ENCODE measurements at places on chromosomes 4 and X.

DNA sequence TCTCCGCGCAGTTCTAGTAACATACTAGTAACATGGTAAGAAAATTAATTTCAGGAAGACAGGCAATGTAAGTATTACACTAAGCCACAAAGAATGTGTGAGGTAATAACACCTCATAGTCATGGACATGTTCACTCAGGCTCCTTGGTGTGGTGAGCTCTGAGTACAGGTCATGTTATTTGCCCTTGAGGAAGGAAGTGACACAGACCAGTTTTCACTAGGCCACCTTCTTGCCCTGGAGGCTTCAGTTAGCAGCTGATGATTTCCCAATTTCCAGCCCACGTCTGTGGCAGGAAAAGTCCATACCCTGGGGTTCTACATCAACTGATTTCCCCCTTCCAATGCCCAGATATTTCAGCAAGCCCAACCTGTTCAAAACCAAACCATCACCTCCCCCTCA, 6.7 kb downstream of the APOO start:
- peak; percentile 84 for DNase-seq

DNA sequence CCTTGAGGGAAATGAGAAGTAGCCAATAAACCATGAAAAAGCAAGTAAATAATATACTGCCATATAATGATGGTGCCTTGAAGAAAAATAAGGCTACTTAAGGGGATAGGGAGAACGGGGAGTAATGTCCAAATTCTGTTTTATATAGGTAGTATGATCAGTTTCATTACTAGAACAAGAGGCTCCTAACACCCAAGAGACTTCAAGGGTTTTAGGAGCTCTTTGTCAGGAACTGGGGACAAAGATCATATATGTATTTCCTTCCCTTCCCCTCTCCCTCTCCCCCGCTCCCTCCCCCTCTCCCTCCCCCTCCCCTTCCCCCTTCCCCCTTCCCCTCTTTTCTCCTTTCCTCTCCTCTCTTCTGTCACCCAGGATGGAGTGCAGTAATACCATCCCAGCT, 127.3 kb downstream of the PTPN13 start:
- no peak for DNase-seq

DNA sequence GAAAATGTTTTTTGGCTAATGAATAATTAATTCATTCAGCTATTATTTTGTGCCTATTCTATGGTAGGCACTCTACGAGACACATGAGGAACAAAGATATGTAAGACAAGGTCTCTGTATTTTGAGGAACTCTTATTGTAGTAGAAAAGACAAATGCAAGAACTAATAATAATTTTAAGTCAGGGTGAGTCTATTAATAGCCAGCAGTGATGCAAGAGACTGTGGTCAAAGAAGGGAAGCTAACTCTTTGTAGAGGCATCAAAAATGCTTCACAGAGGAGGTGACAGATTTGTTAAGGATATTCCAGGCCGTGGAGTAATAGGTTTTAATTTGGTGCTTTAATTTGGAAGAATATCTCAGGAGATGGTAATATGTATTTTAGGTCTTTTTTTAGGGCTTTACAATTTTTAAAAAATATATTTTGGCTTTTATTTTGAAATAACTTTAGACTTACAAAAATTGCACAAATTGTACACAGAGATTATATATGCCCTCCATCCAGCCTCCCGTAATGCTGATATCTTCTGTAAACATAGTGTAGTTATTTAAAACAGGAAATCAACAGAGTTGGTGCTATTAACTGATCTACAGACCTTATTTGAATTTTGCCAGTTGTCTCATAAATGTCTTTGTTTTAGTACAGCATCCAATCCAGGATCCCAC, 48.1 kb downstream of the DCLK2 start:
- no peak for DNase-seq

DNA sequence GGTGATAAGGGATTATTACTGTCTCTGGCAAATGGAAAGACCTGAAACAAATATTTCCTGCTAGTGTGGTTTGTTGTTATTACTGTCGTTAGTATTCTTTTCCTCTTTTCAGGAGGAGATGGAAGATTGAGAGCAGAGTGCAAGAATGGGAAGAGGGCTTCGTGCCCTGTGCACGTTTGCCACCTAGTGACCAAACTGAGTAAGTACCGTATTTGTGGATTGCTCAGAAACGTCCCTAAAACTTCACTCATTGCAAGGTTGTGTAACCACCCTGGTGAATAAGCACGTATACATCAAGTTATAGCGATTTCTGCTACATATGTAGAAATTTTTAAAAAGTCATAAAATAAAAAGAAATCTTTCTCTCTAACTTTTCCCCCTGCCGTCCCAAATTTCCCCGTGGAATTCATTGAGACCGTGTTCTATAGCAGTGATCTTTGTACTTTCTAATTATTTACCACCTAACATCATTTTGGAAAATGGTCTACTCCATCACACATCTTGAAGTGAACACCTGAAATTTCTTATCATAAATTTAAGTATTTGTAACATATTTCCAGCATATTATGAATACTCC, 24.3 kb downstream of the LINC00632 start:
- no peak for DNase-seq

- no peak for DNase-seq
These were observed 13.2 kb upstream of the MAN2B2 start for GRCh38 chr4:6561706-6562371.

- DNase-seq, result peak; percentile 67
These were observed 30.3 kb downstream of the UCHL1 start for GRCh38 chr4:41287005-41287404.

DNA sequence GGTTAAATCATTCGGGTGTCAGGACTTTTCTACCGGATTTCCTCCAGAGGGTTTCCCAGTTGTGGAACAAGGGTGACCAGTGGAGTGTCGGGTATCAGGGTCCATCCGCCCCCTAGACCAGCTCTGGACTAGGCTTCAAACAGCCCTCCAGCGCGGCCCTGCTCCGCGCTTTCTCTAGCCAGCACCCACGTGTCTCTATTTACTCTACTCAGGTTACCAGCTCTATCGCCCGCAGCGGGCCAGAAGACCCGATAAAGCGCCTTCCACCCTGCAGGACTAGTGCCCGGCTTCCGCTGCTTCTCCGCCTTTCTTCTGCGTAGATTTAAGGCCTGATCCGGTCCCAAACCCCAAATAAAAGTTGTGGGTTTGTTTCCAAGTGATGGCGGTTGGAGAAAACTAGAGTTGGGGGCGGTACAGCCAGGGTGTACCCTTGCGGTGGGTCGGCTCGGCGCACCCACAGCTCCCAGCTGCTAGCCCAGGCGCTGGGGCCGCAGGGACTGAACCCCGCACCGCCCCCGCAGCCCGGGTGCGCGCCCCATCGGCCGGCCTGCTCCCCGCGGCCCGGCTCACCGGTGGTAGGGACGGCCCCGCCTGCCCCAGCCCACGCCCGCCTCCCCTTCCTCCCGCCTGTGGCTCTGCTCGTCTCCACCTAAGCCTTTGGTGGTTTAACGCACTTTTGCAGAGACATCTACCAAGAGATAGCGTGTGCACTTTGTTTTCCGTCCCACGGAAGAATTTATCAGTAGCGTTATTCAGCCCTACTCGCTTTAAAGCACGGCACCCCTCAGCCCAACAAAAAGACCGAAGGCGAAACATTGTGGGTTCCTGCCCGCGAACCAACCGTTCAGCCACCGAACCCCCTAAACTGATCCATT, 2.1 kb downstream of the LEF1 start:
- no peak for DNase-seq

All from HTR-8/SVneo (cell line).